ENCODE measurements at places on chromosomes 13 and 19. TPM values are rescaled to one million over a fixed set of nuclear protein-coding genes. Genes with fewer than 3 reads are reported as not detected.

MAP2K2 gene
- 168 TPM for total RNA-seq

SLITRK6 gene
- total RNA-seq = 0.10 TPM

UNC13A gene
- total RNA-seq = 2.0 TPM

HTR2A gene
- total RNA-seq = 0.37 TPM

TLE2 gene
- total RNA-seq = 12.3 TPM

DNA sequence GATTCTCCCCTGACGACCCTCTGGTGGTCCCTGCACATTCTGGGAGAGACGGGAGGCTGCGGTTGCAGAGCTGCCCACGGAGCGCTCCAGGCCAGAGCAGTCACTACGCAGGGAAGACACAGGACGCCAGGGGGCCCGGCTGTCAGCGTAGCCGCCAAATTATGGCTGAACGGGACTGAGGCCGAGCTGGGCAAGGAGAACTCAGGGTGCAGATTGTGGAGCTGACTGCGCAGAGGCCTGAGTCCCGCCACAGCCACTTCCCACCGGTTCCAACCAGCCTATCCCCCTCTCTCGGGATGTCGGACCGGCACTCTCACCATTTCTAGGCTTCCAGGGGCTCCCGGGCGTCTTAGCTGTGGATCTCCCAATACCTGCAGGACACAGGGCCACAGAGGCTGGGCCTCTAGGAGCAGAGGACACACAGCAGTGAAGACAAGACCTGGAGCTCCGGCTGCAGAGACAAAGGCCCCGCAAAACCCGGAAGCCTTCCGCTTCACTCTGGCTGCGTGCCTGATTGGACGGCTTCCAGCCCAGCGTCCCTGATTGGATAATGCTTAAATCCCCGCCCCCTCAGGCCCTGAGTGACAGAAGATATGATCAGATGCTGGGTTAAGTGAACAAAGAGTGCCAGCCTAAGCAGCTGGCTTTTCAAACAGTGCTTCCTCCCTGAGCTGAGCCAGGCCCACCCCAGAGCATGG lies at the start of gene ZNF737:
Gene ZNF737 (minus strand): TSS at position 461 of the 698 bp plus-strand sequence. CDS start 141 bp downstream, at position 320.
- peak; percentile 97 for DNase-seq

DNA sequence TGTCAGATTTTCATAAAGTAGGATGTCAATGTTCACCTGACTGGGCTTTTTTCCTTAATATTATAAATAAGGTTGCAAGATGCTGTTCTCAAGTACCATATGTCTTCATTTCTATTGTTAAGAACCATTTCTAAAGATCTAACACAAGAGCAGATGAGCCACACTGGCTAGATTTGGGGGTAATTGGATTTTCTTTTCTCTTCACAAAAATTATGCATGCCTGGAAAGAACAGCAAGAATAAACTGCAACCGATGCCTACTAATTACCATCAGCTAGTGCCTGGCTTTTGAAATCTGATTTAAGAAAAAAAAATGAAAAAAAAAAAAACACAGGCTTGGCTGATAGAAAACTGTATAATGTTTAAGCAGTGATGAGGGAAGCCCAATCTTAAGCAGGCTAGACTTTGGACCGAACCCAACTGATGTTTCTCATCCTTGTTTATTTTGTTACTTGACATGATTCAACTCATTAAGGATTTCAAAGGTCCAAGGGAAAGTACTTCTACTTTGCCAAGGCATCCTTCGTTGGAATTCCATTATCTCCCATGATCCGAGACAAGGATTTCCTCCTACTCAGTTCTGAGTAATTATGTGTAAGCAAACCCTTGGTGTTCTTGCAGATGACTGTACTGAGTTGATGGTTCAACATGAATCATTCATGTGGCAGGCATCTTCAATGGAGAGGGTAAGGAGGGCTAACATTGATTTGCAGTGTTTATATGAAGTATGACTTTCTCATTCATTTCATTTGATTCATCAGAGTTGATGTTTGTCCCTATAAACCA lies 300.5 kb downstream of the SPRY2 start:
- no peak for DNase-seq

- DNase-seq = no peak
Measured at GRCh38 chr13:56924401-56924800, 216.3 kb upstream of the PRR20A start.

- no peak for DNase-seq
Measured at GRCh38 chr19:55603581-55604292, 1.7 kb upstream of the ZNF865 start.

- no peak for DNase-seq
Measured at GRCh38 chr13:59674616-59675015, 489.1 kb downstream of the DIAPH3 start.

GRCh38 chr13:76383676-76384461 lies 502.3 kb downstream of the KCTD12 start:
- no peak for DNase-seq

- peak; percentile 83 for DNase-seq
Measured at GRCh38 chr13:113731192-113732175, 27.5 kb upstream of the TMEM255B start.

DNA sequence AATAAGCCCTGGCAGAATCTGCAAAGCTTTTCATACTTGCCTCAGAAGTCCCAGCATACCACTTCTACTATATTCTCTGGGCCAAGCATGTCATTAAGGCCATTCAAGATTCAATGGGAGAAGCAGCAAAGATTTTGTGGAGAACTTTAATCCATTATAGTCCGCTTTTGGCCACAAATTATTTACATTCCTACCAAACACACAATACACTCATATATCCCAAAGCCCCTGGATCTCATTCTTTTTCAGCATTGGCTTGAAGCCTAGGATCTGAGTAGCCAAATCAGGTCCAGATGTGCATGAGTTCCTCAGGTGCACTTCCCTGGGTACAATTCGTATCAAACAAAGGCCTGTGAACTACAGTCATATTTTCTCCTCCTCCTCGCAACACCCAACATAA lies 203.4 kb downstream of the NDFIP2 start:
- no peak for DNase-seq

DNA sequence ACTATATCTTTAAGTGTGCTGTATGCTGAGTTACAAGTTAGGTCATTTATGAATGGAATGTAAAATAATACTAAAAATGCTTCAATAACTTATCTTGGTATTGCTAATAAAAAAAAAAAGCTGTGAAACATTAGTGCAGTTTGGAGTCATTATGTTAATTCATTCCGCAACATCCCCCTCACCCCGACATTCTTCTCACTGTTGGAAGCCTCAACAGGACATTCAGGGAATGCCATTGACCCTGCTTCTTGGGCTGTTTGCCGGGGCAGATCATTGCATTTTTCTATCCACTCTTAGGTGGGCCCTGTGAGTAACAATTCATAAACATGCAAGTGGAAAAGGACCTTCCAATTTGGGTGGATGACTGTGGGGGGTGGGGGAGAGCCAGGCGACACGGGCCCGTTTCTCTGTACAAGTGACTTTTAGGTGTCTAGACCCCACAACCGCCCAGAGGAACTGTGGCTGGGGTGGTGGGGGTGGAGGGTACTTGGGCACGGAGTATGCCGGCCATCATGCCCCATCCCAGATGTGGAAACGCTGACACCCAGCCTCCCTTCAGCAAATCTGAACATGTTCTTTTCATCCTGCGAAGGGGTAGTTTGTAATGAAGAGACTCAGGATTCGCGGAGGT lies 185.9 kb downstream of the ZNF536 start:
- DNase-seq = no peak
